Left cardiac atrium (tissue), 4 donors: ENCODE measurements at places on chromosomes 11 and 22. TPM values are rescaled to one million over a fixed set of nuclear protein-coding genes. Genes with fewer than 3 reads are reported as not detected.

The TRPM5 gene
- not detected for total RNA-seq

The TMEM132A gene
- 9.7 TPM for total RNA-seq

The LINC01488 gene
- total RNA-seq, result not detected

The B4GAT1 gene
- total RNA-seq, result 37.9 TPM

The SYT9 gene
- 0.08 TPM for total RNA-seq

The NFAM1 gene
- 5.1 TPM for total RNA-seq

The CASP5 gene
- total RNA-seq, result 0.18 TPM

The RAB3IL1 gene
- 17.3 TPM for total RNA-seq
